ENCODE measurements at places on chromosomes 6 and 20.

DNA sequence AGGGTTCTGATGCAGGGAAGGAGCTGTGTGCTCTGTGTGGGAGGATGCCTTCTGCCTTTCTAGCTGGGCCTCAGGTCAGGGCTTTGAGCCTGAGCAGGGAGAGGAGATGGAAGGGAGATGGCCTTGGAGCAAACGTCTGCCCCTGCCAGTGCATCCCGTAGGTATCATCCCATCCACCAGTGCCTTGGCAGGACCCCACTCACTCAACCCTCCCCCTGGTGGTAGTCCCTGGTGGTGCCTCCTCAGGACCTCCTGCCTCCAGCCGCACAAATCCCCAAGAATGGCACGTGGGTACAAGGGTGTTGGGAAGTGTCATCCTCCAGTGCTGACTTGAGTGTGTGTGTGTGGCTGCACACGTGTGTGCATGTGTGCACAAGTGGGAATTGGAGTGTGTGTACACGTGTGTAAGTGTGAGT, 23.1 kb upstream of the MICB start:
- no peak for DNase-seq

DNA sequence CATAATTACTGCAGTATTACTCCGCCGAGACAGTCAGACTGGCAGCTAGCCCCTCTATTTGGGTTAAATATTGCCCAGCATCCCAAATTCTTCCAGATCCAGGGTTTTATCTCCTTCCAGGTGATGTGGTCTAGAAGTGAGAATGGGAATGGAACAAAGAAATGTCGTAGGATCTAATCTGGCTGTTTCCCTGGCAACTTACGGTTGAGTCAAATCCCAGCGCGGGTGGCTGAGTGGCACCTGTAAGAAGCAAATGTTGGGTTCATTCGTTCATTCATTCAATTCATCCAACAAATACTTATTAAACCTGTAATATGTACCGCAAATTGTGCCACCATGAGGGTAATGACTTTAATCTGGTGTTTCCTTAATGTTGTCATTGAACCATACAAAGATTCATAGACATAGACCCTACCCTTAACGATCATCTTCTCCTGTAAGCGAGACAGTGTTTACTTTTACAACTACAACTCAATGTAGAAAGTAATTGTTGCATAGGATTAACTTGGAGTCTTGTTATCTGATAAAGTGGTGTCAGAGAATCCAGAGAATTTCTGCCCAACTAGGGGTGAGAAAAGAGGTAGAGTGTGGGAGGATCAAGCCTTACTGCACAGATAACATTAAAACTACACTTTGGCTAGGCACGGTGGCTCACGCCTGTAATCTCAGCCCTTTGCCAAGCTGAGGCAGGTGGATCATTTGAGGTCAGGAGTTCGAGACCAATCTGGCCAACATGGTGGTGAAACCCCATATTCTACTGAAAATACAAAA, 91.3 kb upstream of the ADGRF1 start:
- no peak for DNase-seq

GRCh38 chr6:152386131-152386530, 251.0 kb downstream of the SYNE1 start:
- no peak for DNase-seq

- DNase-seq, result no peak
Observed at GRCh38 chr6:48032151-48032550, 78.8 kb downstream of the PTCHD4 start.

DNA sequence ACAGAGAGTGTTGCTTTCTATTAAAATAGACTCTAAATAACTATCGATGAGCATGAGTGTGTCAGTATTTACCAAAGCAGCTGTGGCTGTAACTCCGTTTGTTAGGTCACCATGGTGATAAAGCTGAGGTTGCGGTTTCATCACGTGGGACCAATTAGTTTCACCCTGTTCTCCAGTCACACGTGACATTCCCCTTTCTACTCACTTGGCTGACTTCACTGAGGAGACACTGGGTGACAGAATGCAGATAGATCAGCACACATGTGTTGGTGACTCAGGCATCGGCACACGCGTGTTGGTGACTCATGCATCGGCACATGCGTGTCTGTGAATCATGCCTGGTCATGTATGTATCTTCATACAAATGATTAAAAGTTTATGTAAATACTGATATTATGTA, 285.4 kb downstream of the THBS2 start:
- no peak for DNase-seq

- DNase-seq, result no peak
Observed at GRCh38 chr6:136463743-136464142, 86.5 kb downstream of the MAP7 start.

- no peak for DNase-seq
Observed at GRCh38 chr6:2986722-2987221, 12.9 kb upstream of the NQO2 start.

- no peak for DNase-seq
Observed at GRCh38 chr6:12058172-12058961, 46.3 kb downstream of the HIVEP1 start.

DNA sequence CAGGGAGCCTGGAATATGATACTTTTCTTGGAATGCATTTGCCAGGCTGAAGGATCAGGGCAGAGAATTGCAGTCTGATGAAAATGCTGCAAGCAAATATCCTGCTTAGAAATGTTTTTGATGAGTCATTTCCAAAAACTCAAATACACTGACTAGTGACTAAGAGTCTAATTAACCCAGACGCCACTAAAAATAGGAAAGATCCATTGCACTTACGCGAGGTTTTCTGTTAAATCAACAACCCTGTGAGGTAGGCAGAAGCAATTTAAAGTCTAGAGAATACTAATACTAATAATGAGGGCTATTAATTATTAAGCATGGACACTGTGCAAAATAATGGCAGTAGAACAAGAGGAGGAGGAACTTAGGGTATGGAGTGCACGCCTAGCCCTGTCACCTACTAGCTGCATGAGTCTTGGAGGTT, 130.1 kb upstream of the DOK5 start:
- no peak for DNase-seq

DNA sequence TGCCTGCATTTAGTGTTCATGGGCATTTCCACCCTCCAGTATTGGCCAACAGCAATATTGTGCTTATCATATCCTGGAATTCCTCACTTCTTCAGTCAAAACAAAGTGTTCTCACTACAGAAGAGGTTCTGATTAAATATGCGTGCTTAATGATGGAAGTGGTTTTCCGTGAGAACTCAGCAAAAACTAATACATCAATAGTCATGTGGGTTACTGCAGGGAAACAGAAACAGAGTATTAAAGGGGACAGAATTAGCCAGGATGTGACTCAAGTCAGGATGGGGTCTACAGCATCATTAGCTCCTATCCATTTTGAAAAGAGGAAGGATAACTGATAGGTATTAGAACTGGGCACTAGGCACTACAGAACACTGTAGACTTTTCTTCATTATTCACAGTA, 384.6 kb downstream of the CDKAL1 start:
- no peak for DNase-seq

DNA sequence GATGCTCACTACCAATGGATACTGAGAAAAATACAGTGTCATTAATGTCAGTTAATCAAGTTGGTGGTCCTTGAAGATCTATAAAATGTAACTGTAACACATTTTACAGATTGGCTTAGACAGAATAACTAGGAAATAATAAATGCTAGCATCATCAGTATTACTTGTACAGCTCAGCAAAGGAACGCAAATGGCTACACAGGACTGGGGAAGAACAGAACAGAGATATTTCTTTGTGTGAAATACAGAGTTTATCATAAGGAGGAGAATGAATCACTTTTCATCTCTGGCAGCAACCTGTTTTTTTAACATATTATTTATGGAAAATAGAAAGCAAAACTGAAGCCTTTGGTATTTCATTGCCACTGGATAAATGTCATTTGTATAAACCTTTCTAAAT, 8.2 kb upstream of the QKI start:
- DNase-seq, result no peak

GRCh38 chr6:125302840-125303511, 1.2 kb upstream of the HDDC2 start:
- no peak for DNase-seq

GRCh38 chr6:135871878-135872277, 20.4 kb downstream of the PDE7B start:
- no peak for DNase-seq

DNA sequence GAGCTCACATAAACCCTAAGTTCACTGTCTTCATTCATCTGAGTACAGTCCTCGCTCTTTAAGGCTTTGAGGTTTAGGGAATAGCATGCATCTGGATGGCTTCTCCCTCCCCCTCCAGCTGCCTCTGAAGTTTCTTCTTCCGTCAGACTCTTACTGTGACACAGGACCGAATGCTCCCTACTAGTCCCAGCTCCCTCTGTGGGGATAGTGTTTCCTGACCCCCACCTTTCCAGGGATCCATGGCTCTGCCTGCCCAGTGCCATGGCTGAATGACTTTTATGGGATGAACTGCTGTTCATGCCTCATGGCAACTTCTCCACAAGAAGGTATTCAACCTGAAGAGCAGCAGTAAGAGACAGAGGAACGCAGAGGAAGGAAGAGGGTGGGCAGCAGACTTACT, 79.8 kb upstream of the EMILIN3 start:
- DNase-seq, result no peak

DNA sequence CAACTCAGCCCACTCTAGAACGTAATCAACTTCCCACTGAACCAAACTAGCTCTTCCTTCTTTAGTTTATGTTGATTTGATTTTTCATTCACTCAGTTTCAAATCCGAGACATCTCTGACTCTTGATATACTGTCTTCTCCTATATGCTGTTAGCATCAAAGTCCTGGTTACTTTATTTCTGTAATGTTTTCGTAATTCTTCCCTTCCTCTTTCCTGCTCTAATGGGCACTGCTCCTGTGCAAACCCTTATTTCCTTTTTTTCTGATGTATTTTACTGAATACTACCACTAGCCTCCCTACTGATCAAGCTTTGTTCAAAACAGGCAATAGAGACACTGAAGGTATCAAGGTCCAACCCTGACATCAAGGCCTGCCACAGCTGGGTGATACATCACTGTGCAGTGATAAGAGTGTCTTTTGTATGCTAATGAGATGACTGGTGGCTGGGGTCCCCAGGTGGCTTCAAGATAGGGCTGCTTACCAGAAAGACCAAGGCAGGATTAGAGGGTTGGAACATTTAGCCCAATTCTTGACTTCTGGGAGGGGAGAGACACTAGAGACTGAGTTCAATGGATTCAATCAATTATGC, 95.2 kb downstream of the KIF13A start:
- no peak for DNase-seq

DNA sequence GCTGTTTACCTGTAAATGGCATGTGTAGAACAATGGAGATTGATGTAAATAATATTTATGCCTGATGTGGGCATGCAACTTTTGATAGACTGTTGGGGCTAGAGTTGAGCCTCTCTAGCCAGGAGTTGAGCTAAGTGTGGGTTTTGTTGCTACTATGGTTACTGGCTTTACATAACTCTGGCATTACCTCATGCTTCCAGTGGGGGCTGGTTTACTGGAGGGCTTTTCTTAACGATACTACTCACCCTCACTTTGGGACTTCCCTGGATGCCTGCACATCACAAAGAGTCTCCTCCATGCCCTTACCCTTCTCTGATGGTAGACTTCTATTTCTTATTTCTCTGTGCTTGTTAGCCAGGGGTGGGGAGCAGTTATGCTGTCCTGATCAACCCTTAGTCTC, 524.6 kb upstream of the CDH4 start:
- DNase-seq, result no peak

- no peak for DNase-seq
Observed at GRCh38 chr6:22240025-22240424, 56.8 kb downstream of the PRL start.

DNA sequence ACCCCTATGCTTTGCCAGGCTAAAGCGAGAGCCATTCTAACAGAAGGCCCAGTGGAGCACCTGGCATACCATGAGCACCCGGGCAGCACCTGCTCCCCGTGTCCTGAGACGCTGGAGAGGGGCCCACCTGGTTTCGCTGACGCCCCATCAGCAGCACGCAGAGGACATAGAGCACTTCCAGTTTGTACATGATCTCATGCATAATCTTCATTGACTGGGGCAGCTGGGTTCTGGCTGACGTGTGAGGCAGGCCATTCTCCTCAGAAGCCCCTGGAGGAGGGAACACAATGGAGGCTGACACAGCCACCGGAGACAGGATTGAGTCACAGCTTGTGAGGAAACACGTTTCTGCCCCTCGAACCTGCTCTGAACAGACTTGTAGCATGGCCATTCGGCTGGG, 65.4 kb downstream of the MYH7B start:
- DNase-seq, result no peak

DNA sequence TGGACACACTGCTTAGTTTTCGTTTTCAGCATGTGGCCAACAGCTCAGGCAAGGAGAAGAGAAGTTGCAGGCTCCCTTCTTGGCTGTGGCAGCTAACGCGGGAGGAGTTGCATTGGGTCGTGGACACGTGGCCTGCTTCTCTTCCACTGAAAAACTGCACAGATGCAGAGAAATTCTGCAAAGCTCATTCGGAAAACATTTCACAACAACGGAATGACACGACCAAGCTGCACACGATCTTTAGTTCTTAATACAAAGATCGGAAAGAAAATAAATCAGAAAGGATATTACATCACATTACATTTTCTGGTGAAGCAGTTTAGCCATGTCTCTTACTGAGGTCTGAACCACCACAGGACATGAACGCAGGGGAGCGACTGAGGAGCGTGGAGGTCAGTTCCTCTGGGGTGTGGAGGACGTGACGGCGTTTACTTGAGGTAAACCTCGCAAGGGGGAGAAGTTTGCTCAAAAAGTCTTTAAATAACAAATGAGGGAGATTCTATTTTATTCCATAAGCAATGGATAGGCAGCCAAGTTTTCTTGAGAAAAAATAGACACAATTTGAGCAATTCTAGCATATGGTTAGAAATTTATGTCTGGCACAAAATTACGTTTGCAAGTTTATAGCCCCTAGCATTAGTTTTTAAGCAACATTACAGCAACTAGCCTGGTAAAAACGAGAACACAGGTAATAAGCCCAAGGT, 178.3 kb downstream of the THBS2 start:
- no peak for DNase-seq

DNA sequence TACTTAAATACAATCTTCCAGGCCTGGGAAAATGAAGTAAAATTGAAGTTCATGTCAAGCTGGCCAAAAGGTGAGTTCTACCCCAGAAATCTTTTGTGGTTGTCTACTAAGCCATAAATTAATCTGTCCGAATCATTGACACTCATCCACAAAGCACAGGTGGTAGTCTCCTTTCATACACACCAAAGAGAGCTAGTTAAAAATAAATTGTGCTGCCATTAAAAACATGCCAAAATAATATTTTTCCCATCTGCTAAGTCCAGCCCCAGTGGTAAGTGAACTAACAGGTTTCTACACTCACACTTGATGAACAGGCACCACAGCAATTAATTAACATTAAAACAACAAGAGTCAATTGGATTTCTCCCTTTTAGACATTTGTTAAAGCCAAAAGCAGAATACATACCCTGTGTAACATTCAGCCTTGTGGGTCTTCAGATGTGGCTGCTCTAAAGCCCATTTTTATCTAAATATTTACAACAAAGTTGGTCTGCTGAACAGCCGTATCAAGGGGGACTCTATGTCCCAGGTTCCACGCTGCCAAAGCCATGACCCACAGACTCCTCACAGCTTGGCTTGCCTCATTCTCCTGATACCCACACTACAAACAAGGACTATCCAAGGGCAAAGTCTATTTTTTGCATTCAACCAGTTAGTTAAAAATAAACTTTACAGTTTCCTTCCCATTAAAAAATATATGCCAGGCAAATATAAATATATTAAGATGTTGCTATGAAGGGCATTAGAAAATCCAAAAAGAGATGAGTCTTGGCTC, 490.4 kb downstream of the BMP2 start:
- no peak for DNase-seq
